NCI-H2029 treated with DMSO at 0.1 percent for 48 hours (cell line): ENCODE measurements at places on chromosomes 11 and 22.
A peak's percentile ranks its signal among the peaks of the same experiment; 100 is the strongest.

- no peak for DNase-seq
Observed at GRCh38 chr22:43828998-43829782, 17.1 kb upstream of the EFCAB6 start.

- no peak for DNase-seq
Observed at GRCh38 chr11:65528819-65529350, 4.0 kb downstream of the SCYL1 start.

GRCh38 chr11:84261707-84262106, 975.5 kb upstream of the CCDC90B start:
- no peak for DNase-seq

DNA sequence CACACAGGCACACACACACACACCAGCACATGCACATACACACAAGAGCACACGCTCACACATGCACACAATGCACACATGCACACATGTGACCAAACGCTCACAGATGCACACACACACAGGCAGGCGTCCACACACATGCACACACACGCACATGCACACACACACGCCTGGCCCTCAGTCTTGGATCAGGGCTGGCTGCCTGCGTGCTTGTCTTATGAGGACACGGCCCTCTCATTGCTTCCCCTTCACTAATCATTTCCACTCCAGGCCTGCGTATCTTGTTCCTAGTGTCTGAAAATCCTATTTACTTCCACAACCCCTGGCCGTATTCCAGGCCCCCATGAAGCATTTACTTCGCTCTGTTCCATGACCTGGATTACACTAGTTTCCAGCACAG, 740.5 kb downstream of the BRD1 start:
- DNase-seq, result peak; percentile 15

DNA sequence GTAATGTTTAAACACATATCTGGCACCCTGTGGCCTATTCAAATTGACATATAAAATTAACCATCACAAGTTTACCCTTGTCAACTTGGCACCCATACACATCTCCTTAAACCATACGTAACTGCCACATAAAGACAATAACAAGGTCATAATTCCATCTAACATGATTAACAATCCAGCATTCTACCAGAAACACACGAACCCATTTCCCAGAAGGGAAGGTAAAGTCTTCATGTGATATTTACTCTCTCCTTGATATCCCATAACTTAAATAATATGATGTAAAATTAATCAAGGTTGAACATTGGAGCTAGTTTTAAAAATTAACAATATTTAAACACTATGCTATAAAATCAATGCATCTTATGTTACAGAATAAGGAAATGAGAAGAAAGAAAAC, 55.2 kb upstream of the CEP295 start:
- no peak for DNase-seq

GRCh38 chr11:36631774-36632173, 33.7 kb upstream of the RAG2 start:
- no peak for DNase-seq

GRCh38 chr11:35454362-35454761, 35.0 kb upstream of the SLC1A2 start:
- no peak for DNase-seq

DNA sequence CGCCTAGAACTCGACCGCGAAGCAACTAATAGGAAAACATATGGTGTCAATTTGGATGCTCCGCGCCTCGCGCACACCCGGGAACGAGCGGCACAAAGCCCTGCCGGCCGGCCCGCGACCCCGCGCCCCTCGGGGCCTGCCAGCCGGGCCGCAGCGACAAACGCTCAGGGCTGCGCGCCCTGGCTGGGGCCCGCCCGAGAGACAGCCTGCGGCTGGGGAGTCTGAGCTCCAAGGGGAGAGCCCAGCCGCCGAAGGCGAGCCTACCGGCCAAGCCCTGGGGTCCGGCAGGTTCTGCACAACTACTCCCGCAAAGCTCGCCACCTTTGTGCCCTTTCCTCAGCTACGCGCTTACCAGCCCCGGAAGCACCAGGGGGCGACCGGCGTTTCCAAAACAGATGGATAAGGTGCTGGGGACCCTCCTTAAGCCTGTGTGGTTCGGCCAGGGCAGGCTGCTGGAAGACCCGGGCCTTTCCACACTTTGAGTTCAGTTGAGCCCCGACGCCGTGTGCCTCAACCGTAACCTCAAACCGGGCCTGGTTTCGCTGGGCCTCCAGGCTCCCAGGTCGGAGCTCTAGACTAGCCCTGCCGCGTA, 6.0 kb downstream of the PAX6 start:
- no peak for DNase-seq

DNA sequence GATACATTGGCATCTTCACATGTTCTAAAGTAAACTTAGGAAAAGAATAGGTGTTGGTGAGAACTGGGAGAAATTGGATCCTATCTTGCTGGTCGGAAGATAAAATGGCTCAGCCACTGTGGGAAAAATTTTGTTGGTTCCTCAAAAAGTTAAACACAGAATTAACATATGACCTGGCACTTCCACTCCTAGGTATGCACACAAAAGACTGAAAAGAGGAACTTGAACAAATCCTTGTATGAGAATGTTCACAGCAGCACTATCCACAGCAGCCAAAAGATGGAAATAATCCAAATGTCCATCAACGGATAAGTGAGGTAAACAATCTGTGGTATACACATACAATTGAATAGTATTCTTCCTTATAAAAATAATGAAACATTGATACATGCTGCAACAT, 4.8 kb upstream of the TPH1 start:
- DNase-seq, result no peak

DNA sequence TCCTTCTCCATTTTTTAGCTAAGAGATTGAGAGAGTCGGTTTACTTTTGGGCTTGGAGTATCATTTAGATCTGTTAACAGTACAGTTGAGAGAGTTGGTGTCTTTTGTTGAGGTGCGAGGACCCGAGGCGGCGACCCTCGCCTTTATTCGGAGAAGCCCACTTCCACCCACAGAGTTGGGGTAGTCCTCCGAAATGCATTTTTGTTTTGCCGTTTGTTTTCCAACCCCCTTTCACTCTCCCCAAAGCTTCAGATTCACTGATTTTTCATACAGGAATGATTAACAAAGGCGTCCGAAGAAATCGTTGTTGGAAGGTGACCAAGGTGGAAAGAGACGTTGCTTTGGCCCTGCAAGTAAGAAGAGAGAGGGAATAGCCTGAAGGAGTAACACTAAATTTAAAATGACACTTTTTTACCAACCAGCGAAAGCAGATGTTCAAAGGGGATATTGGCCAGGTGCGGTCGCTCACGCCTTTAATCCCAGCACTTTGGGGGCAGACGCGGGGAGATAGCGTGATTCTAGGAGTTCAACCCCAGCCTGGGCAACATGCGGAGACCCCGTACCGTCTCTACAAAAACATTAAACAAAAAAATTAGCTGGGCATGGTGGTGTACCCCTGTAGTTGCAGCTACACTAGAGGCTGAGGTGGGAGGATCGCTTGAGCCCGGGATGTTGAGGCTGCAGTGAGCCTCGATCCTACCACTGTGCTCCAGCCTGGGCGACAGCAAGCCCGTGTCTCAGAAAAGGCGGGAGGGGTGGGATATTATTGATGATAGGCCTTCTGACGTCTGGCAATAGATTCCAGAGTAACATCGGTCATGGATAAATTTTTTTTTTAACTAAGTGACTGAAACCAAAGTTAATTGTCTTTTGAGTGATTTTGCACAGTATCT, 899 bp upstream of the RAB30 start:
- no peak for DNase-seq

GRCh38 chr11:116446048-116446941, 326.5 kb downstream of the BUD13 start:
- no peak for DNase-seq

DNA sequence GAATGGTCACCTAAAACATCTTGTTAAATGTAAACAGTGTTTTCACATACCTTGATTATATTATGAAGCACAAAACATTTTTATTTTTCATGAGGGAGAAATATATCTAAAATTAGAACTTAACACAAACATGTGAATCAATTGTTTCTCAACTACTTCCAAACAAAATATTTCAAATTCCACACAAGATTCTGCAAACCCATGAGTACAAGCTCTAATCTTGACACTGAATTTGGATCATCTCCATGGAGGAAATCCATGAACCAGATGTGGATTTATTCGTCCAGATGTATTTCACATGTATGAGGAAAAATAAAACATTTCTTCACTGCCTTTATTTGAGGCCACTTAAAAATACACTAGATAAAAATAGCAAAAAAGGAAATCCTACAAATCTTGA, 184.2 kb downstream of the SBF2 start:
- DNase-seq, result no peak

DNA sequence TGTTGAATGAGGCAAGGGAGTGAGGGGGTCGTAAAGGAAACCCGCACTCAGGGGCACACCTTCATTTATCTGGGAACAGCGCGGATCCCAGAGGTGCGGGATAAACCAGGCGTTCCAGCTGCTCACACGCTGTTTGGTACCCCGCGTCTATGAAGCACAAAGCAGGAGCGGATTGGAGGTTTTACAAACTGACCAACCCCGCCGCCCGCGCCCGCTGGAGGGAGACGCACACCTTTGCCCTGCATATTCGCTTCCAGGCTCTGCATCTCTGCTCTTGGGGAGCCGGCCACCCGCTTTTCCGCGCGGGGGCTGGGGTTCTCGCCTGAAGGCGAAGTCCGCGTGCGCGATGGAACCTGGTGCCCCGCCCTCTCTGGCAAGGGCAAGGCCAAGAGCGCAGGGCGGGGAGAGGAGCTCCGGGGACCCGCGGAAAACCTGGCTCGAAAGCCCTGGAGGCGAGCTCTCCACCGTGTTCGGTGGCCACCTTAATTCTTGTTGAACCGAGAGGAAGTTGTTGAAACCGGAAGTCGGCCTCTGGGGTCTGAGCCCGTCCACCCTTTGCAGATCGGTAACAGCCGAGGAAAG, 6.8 kb upstream of the ALX4 start:
- DNase-seq, result peak; percentile 62

GRCh38 chr11:16312233-16312765, 44.0 kb downstream of the SOX6 start:
- DNase-seq, result peak; percentile 83

DNA sequence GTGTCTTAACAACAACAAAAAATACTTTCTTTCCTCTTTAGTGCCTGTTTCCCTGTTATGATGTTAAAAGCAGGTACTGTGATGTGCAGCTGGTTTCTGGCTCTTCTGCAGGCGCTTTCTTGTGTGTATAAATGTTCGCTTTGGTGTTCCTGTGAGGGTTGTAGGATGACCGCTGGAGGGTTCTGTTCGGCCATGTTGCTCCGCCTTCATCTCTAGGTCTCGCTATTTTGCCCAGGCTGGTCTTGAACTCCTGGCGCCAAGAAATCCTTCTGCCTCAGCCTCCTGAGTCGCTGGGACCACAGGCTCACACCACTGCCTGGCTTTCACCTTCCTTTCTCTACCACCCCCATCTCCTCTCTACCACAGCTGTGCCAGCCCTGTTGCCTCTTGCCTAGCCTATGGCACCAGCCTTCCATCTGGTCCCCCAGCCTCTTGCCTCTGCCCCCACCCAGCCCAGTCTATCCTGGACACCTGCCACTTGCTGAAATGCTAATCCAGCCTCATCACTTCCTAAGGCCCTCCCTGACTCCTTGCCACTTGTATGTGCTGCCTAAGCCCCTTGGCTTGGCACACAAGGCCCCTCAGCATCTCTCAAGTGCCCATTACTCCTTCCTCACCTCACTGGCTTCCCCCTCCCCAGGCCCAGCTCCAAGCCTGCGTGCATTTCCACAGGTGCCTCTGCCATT, 5.5 kb downstream of the LRRC74B start:
- no peak for DNase-seq
